ENCODE measurements at places on chromosomes 4 and X. TPM values are rescaled to one million over a fixed set of nuclear protein-coding genes. Genes with fewer than 3 reads are reported as not detected.

Gene C1QTNF7
- polyA plus RNA-seq: 26.8 TPM

Gene CCNQ
- polyA plus RNA-seq: 18.5 TPM

Gene CXorf49
- polyA plus RNA-seq: not detected

Gene UGT2A3
- 209 TPM for polyA plus RNA-seq

Gene IRS4
- polyA plus RNA-seq: 1.7 TPM

Gene PDE5A
- 40.5 TPM for polyA plus RNA-seq

Gene NDST3
- polyA plus RNA-seq: 3.0 TPM

Gene HAND2
- polyA plus RNA-seq: not detected

Gene MFAP3L
- 21.1 TPM for polyA plus RNA-seq

DNA sequence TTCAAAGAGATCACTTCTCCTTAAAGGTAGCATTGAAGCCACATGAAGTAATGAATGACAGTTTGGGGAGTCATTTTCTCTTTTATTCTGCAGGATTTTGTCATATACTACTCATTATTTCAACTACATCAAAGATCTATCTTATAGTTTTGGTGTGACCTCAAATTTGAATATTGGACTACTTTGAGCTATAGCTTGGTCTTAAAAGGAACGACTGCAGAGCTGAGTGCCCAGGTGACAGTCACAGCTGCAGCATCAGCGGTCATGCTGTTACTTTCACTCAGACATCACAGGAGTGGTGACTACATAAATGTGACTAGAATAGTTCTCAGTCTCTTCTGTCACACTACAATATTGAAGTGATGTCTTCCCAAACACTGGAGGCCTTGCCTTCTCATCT, 10.7 kb upstream of the SPCS3 start:
- DNase-seq: no peak

GRCh38 chr4:20260821-20261220, 9.1 kb downstream of the SLIT2 start:
- DNase-seq: no peak

DNA sequence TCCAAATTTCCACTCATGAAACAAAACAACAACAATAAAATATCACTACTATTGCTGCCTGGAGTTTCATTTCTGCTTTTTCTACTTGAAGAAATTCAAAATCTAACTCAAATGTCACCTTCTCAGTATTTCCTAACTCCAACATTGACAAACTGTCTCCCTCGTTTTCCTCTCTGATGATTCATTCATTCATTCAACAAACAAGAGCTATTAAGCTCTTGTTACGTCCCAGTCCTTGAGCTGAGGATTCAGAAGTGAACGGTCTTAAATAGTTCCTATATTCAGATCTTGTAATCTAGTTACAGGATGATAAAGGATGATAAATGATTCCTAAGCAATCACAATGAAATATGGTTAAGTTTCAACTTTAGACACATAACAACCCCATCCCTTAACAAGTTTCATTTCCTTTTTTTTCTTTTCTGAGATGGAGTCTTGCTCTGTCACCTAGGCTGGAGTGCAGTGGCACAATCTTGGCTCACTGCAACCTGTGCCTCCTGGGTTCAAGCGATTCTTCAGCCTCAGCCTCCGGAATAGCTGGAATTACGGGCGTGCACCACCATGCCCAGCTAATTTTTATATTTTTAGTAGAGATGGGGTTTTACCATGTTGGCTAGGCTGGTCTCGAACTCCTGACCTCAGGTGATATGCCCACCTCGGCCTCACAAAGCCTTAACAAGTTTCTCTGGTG, 1.7 kb downstream of the SLC9B2 start:
- no peak for DNase-seq

GRCh38 chrX:132227383-132228112, 8.3 kb upstream of the RAP2C start:
- DNase-seq: no peak

- no peak for DNase-seq
These were observed 238.1 kb downstream of the ARAP2 start for GRCh38 chr4:36006226-36006625.

DNA sequence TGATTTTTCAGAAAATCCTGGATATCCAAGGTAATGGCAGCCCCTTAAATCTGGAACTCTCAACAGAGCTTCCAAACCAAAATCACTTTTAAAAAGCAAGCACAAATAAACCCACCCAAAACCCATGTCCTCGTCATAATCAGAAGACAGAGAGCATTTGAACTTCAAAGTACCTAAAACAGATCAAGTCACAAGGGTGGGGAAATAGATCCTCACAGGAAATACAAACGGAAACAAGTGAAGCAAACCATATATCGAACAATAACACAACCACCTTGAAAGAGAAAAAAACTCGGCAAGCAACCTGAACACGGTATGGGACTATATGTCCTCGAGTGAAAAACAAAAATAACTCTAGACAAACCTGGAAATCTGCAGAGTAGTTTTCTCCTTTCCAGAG, 15.9 kb upstream of the CCNQ start:
- no peak for DNase-seq

- no peak for DNase-seq
These were observed 8.8 kb downstream of the ANKRD37 start for GRCh38 chr4:185405296-185405999.

DNA sequence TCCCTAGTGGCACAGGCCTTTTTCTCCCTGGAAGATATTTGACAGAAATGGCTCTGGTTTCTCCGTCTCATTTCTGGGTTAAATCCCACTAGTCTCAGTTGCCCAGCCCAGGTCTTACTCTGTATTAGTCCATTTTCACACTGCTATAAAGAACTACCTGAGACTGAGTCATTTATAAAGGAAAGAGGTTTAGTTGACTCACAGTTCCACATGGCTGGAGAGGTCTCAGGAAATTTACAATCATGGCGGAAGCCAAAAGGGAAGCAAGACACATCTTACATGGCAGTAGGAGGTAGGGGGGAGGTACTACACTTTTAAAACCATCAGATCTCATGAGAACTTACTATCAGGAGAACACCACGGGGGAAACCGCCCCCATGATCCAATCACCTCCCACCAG, 81.9 kb downstream of the FHDC1 start:
- DNase-seq: no peak

DNA sequence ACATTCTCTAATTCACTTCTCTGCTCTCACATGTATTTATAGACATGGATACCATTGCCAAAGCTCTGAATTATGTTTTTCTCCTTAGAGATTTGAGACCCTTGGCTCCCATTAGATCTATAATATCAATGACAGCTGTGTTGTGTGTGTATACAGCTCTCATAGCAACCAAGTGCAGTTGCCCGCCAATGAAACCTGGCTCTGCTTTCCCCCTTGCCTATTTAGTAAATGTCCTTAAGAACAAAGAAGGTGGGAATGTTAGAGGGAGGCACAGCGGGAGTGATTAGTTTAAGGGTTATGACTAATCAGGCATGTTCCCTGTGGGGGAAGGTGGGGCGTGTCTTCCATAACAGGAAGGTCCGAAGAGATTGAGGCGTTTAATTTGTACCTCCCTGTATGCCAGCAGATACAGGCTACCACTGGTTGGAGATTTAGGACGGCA, 100.5 kb upstream of the TBC1D9 start:
- DNase-seq: peak; percentile 26

GRCh38 chr4:2296631-2297601, 35.0 kb upstream of the MXD4 start:
- no peak for DNase-seq

DNA sequence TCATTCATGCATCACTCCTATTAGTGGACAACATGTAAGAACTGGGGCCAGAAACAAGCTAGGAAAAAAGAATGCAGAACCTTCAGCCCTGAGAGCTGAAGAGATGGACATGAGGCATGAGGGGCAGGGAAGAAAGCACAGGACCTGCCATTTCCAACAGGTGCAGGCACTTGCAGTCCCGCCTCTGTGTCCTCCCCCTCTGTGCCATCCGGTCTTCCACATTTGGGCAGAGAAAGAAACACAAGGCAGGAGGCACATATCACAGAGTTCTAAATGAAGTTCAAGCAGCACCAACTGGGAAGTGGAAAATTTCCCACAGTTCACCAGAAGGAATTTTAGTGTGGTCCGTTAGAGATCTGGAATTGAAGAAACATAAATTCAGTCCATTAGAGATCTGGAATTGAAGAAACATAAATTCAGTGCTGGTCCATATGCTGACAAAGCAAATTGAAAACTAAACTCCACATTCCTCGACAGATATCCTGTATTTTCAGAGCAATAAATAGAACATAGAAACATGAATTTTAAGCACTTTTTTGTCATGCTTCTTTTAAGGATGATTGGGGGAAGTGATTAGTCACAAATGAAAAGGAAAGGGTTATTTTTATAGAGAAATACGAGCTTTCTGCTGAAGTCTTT, 57.2 kb upstream of the DAPP1 start:
- DNase-seq: no peak

GRCh38 chr4:18844726-18845125, 823.2 kb upstream of the LCORL start:
- DNase-seq: no peak

DNA sequence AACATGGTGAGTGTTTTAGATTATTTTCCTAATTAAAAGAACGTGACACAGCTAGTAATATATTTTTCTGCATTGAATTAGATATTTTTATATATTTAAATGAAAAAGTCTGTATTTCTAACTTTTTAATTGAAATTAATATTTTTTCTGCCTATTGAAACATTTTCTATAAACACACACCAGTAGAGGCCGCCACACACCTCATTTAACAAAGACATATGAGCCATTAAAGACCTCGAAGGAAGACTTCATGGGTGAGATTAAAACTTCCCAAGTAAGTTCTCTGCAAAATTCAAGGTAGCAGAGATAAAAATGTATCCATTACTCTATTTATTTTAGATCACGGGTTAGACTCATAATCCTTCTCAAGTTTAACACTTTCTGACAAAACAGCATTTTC, 8.3 kb downstream of the SLITRK2 start:
- no peak for DNase-seq
